ENCODE measurements at places on chromosomes 16 and 17. TPM values are rescaled to one million over a fixed set of nuclear protein-coding genes. Genes with fewer than 3 reads are reported as not detected.

- ATAC-seq, result no peak
Measured at GRCh38 chr17:7423679-7424078, 1.7 kb upstream of the SPEM2 start.

DNA sequence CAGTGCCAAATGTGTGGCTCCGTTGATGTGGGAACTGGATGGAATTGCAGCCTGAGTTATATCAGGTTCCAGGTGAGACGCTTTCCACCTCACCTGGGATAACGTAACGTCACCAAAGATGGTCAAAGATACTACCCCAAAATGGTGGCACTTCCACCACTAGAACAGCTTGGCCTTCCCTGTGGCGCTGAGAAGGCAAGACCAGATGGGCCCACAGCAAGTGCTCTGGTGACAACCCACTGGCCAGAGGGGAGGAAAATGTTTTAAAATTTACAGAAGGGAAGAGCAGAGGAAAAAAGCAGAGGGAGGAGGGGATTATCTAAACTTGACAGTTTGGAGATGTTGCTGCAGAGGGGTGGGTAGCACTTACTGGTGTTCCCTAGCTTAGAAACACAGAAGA lies 7.5 kb upstream of the ITGA2B start:
- no peak for ATAC-seq

DNA sequence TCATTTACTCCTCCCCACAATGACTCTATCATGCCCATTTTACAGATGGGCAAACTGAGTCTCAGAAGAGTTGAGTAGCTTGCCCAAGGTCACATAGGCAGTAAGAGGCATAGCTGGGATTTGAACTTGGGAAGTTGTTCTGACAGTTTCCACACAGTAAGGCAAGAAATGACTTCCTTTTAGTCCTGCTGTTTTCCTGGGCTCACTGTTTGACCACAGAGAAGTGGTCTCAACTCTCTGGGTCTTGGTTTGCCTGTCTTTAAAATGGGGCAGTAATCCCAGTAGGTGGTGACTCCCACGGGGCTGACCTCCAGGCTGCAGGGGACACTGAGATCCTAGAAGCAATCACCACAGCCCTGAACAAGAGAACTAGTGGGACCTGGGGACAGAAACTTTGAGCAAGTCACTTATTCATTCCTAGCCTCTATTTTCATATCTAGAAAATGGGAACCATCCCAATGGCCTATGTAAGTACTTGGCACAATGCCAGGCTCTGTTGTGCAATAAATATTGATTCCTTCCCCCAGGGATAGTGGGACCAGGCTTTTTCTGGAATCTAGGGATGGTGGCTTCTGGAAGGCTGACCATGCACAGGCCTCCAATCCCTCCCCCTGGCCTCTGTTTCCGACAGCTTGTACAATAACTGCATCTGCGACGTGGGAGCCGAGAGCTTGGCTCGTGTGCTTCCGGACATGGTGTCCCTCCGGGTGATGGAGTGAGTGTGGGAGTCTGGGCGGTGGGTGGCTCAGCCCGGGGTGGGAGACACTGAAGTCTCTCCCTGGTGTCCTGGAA lies 20.5 kb downstream of the DEXI start:
- ATAC-seq, result no peak

The KRTAP9-8 gene
- total RNA-seq, result not detected

Measured in esophagus mucosa (tissue), 1 donor.